Endodermal cell (in vitro differentiated cells): ENCODE measurements at places on chromosomes 7 and 10.

DNA sequence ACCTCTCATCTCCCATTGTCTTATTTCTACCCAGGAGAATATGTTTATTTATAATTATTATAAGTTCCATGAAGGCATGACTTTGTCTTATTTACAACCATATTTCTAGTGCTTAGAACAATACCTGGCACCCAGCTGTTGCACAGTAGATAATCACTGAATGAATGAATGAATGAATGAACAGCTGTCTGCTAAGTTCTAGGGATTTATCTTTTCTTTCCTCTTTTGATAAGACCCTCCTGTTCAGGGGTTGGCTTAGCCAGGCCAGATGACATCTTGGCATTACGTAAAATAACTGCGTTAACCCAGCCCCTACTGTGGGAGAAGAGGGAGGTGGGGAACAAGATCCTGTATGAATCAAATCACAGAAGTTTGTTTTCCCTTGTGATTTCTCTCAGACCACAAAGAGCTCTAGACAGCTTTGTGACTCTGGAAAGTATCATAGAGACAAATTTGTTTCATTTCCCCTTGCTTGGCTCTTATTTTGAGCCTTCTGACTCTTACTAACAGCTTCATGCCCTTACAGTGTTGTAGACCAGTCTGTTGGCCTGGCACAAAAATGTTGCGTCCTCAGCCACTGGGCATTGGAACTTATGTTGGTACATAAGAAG lies 8.4 kb downstream of the ZNF862 start:
- DNase-seq: no peak

- DNase-seq: no peak
These were observed 79.4 kb downstream of the VPS41 start for GRCh38 chr7:38829488-38830165.

DNA sequence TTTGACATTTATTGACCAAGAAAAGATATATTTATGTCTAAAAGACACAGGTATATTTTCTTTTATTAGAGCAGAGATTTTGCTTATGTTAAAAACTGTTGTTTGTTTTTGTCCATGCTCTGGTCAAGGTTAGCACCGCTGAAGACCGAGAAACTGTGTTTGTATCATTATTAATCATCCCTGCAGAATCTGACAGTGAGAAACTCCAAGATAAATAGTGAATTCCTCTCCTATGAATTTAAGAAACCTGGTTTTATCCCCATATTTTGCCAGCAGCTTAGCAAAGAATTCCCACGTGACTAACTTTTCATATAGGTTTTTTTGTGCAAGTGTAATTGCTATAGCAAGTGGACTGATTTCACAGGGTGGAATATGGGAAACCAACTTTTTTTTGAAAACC lies 77.6 kb downstream of the FRMD4A start:
- no peak for DNase-seq

- DNase-seq: no peak
These were observed 217.5 kb downstream of the SDK1 start for GRCh38 chr7:3518546-3518945.

GRCh38 chr7:141877365-141877764 lies 36.1 kb upstream of the PRSS37 start:
- DNase-seq: no peak

DNA sequence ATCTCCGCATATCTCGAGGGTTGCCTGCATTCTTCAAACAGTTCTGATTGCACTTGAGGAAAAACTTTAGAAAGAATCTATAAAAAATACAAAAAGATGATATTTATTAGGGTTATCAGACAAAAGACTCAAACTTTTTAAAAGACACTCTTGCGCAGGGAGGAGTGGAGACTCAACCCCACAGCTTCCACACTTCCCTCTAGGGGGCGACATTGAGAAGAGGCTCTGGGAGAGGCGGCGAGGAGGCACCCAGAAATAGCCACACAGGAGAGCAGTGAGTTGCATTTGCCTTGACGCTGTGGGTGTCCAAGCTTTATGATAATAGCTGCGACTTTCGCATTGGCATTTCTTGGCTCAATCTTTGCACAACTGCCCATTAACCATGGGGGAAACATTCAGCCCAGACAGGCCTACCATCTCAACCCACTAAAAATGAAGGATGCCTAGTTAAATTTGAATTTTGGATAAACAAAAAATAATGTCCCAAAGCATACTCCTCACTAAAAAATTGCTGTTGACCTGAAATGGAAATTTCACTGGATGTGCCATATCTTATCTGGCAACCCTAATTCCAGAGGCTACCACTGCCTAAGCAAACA lies 86.2 kb downstream of the EBF3 start:
- DNase-seq: peak; percentile 86

DNA sequence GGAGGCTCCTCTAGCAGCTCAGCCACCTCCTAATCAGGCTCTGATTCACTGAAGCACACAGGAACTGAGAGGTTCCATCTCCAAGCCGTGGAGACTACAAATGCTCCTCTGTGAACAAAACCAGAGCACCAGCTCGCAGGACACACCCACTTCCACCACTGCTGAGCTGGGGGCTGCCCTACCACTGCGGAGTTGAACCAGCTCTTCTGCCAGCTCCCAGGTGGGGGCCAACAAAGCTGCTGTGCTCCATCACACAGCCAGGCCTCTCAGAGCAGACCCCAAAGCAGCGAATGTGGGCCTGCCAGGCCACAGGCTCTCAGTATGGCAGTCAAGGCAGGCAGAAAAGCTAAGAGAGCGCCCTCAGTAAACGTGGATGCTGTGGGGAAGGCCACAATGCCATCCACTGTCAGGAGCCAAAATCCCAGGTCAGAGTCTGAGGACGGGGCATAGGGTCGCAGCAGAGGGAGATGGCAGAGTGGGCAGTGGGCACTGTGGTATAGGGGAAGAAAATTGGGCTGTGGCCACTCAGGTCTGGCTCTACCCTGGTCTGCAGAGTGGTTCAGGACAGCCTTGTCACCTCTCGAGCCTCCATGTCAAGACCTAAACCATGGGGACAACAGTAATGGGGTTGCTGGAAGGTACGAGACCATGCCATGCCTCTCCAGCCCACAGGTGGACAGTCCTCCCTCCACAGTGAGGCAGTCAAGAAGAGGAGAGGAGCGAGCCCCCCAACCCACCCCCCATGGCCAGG lies 82.1 kb downstream of the GRID1 start:
- DNase-seq: peak; percentile 28

DNA sequence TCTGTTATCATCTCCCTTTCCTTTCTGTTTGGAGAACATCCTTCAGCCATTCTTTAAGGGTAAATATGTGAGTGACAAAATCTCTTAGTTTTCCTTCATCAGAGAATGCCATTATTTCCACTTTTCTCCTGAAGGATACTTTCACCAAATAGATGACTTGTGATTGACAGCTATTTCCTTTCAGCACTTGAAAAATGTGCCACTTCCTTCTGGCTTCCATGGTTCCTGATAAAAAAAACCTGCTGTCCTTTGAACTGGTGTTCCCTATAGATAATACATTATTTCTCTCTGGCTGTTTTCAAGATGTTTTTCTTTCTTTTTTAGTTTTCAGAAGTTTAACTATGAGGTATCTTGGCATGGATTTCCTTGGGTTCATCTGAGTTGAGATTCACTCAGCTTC lies 79.7 kb downstream of the TBXAS1 start:
- no peak for DNase-seq

GRCh38 chr7:35450456-35451214 lies 196.7 kb upstream of the TBX20 start:
- no peak for DNase-seq

- DNase-seq: no peak
These were observed 261.2 kb downstream of the PPP1R3A start for GRCh38 chr7:113657603-113658002.
